ENCODE measurements at places on chromosomes 6 and 20. TPM values are rescaled to one million over a fixed set of nuclear protein-coding genes. Genes with fewer than 3 reads are reported as not detected.

The GRM1 gene
- not detected for total RNA-seq

The MAFB gene
- 0.11 TPM for total RNA-seq

The RFX6 gene
- not detected for total RNA-seq

The AKAP7 gene
- 2.6 TPM for total RNA-seq

The COL11A2 gene
- total RNA-seq, result 0.92 TPM

The FAM83B gene
- 0.09 TPM for total RNA-seq

The RALY gene
- total RNA-seq, result 156 TPM

The TMEM30A gene
- total RNA-seq, result 34.2 TPM

The C2 gene
- total RNA-seq, result 0.42 TPM

The TGM3 gene
- 0.03 TPM for total RNA-seq

The DAAM2 gene
- not detected for total RNA-seq

The PI3 gene
- 1.8 TPM for total RNA-seq

The EPB41L2 gene
- 31.1 TPM for total RNA-seq

The KIF13A gene
- 20.3 TPM for total RNA-seq

The DYNLT2 gene
- total RNA-seq, result 0.62 TPM

The RCAN2 gene
- not detected for total RNA-seq

The GPR63 gene
- 0.60 TPM for total RNA-seq

The STX7 gene
- total RNA-seq, result 16.5 TPM

The TAF11 gene
- total RNA-seq, result 18.8 TPM

The CRISP1 gene
- not detected for total RNA-seq

The BEND6 gene
- total RNA-seq, result 1.4 TPM

Measured in A549 treated with CORT108297 at 1 μM for 4 hours (cell line).